H9 (cell line): ENCODE measurements at places on chromosomes 7 and 10. TPM values are rescaled to one million over a fixed set of nuclear protein-coding genes. Genes with fewer than 3 reads are reported as not detected.

PTPRZ1 gene
- total RNA-seq = 69.5 and 74.2 TPM in 2 replicates

- H3K27ac ChIP-seq = no peak overlapping the region
- no peaks in the 10 kb centered on the region for H3K4me1 ChIP-seq
- DNase-seq = no peak
- H3K27me3 ChIP-seq = no peaks in the 10 kb centered on the region
- H3K36me3 ChIP-seq = no peaks in the 10 kb centered on the region
Measured at GRCh38 chr10:70576803-70577517, 25.6 kb downstream of the PRF1 start.

CNNM1 gene
- total RNA-seq = 0.33 and 0.35 TPM in 2 replicates

GRCh38 chr7:7969306-7970236 is 975 bp downstream of the GLCCI1 start:
- peak; percentile 39 for DNase-seq
- no peaks in the 10 kb centered on the region for H3K36me3 ChIP-seq
- H3K27ac ChIP-seq = no peak overlapping the region
- H3K4me3 ChIP-seq = peak overlapping the region; percentile 95
- no peaks in the 10 kb centered on the region for H3K27me3 ChIP-seq
- H3K4me1 ChIP-seq = peaks cover 5% of the 10 kb centered on the region; the same call in 1 of the 2 replicates
